A549 treated with CpdA at 1 μM for 4 hours (cell line): ENCODE measurements at places on chromosomes 4 and X. TPM values are rescaled to one million over a fixed set of nuclear protein-coding genes. Genes with fewer than 3 reads are reported as not detected.

Gene KLHL13
- 0.25 to 0.39 TPM (median 0.34 TPM) in 5 replicates for total RNA-seq

Gene SYP
- total RNA-seq: 2.4 to 3.6 TPM (median 3.1 TPM) in 5 replicates

Gene LGI2
- total RNA-seq: 0.09 to 0.32 TPM (median 0.20 TPM) in 5 replicates

Gene CYTL1
- total RNA-seq: not detected in 5 replicates

Gene KCND1
- 0.86 to 2.0 TPM (median 1.2 TPM) in 5 replicates for total RNA-seq

Gene FHIP1A
- 0.05 to 0.43 TPM (median 0.08 TPM) in 5 replicates for total RNA-seq

Gene TMPRSS11D
- total RNA-seq: not detected in 5 replicates

Gene STARD8
- 0.93 to 1.7 TPM (median 1.6 TPM) in 5 replicates for total RNA-seq

Gene HSD17B13
- 0.05 to 0.12 TPM (median 0.09 TPM) in 4 of 5 replicates, not detected in the other for total RNA-seq

Gene RXFP1
- not detected in 5 replicates for total RNA-seq

Gene HSFX3
- not detected in 5 replicates for total RNA-seq

Gene DOK7
- 0.16 to 0.90 TPM (median 0.42 TPM) in 5 replicates for total RNA-seq

Gene BRS3
- total RNA-seq: not detected in 5 replicates

Gene KLHL15
- total RNA-seq: 4.3 to 5.8 TPM (median 5.0 TPM) in 5 replicates

Gene BEX3
- 223 to 252 TPM (median 226 TPM) in 5 replicates for total RNA-seq

Gene MEPE
- not detected in 5 replicates for total RNA-seq

Gene F11
- not detected in 5 replicates for total RNA-seq

Gene EGF
- total RNA-seq: 0.13 to 1.9 TPM (median 0.42 TPM) in 5 replicates

Gene REPS2
- total RNA-seq: 0.42 to 0.87 TPM (median 0.79 TPM) in 5 replicates

Gene MAGEA1
- 0.08 to 0.17 TPM (median 0.14 TPM) in 5 replicates for total RNA-seq

Gene ADRA2C
- 5.3 to 11.7 TPM (median 10.4 TPM) in 5 replicates for total RNA-seq

Gene PROM1
- total RNA-seq: 0.03 to 0.18 TPM (median 0.07 TPM) in 4 of 5 replicates, not detected in the other

Gene IBSP
- not detected in 5 replicates for total RNA-seq

Gene GPC4
- 0.02 to 0.03 TPM (median 0.02 TPM) in 3 of 5 replicates, not detected in the others for total RNA-seq

Gene FAM53A
- total RNA-seq: 0.49 to 1.4 TPM (median 1.0 TPM) in 5 replicates

Gene LANCL3
- total RNA-seq: not detected in 5 replicates

Gene HOPX
- total RNA-seq: not detected in 5 replicates

Gene CXorf65
- not detected in 5 replicates for total RNA-seq

Gene ANKRD17
- total RNA-seq: 21.6 to 24.5 TPM (median 23.5 TPM) in 5 replicates

Gene ZNF711
- 0.77 to 1.1 TPM (median 0.96 TPM) in 5 replicates for total RNA-seq

Gene UBL4A
- total RNA-seq: 63.2 to 69.4 TPM (median 68.0 TPM) in 5 replicates

Gene ADH7
- total RNA-seq: not detected in 5 replicates

Gene DUX4
- not detected in 5 replicates for total RNA-seq

Gene TMPRSS11F
- total RNA-seq: not detected in 5 replicates

Gene DUSP21
- not detected in 5 replicates for total RNA-seq
